Keratinocyte (primary cell): ENCODE measurements at places on chromosomes 11 and 22.

- DNase-seq = no peak
These were observed 1.5 kb downstream of the OAF start for GRCh38 chr11:120212259-120212878.

GRCh38 chr22:26713823-26714449 is 56.5 kb downstream of the MIAT start:
- DNase-seq = no peak

DNA sequence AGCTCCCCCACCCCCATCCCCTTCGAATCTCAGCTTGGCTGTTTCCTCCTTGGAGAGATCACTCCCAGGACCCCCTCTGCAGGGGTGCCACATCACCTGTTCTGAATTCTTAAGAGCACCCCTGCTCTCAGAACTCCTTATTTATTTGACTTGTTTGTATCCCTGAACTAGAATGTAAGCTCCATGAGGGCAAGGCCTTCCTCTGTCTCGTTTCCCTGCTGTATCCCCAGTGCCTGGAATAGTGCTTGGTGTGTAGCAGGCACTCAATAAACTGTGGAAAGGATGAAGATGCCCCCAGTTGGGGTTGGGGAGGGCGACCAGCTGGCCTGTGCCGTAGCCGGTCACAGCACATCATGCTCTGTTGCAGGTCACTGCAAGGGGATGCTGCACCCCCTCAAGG is 3.6 kb upstream of the MDK start:
- no peak for DNase-seq

- DNase-seq = no peak
These were observed 11.4 kb upstream of the TBX1 start for GRCh38 chr22:19748991-19749664.

DNA sequence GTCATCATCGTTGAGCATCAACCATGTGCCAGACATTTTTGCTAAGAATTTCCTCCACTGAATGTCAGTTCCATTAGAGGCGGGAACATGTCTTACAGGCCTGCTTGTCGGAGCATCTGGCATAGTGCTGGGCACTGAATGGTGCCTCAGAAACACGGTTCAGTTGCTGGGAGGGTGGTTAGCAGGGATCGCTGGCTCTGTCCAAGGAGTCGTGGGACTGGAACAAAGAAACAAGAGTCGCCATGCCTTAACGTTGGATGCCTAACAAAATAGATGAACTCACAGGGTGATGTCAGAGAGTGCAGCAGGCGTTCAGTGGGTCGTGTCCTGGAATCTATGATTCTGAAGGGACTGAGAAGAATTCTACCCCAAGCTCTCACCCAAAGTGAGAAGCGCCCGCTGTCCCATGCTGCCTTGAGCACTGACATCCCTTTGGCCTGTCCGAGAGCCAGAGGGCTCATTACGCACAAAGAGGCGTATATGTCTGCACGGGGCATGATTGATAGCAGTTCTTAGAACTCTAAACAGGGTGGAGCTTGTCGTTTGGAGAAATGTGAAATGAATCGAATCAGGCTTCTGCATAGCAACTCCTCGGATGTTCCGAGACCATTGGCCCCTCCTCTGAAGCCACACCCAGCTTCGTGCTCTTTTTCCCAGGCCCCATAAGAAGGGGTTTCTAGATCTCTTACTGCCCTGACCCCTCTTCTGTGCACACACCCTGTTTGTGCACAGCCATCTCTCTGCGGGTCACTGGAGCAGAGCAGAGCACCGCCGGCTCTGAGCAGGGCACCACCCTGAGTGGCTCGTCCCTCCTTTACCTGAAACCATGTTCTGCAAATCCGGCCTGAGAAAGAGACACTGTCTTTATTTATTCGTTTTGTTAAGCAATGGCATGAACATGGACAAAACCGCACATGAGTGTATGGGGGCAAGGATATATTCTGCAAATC is 113.1 kb upstream of the B3GAT1 start:
- DNase-seq = no peak

GRCh38 chr11:104823657-104824056 is 74.6 kb downstream of the CASP12 start:
- no peak for DNase-seq

DNA sequence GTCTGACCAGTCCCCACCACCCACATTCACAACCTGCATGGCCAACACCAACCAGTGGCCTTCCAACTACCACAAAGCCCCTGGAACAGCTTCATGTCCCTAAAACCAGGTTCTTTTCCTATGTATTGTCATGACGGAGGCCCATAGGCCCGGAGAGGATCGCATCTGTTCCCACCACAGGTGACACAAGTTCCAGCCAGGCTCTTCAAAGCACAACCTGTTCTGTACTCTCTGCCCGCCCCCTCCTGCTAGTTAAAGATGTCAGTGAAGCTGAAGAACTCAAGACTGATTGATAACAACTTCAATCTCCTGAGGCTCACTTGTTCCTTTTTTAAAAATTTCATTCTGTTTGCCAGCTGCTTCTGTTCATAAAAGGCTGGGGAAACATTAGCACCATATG is 121.1 kb upstream of the GUCY1A2 start:
- no peak for DNase-seq

GRCh38 chr11:113045146-113045545 is 83.9 kb downstream of the NCAM1 start:
- DNase-seq = no peak

DNA sequence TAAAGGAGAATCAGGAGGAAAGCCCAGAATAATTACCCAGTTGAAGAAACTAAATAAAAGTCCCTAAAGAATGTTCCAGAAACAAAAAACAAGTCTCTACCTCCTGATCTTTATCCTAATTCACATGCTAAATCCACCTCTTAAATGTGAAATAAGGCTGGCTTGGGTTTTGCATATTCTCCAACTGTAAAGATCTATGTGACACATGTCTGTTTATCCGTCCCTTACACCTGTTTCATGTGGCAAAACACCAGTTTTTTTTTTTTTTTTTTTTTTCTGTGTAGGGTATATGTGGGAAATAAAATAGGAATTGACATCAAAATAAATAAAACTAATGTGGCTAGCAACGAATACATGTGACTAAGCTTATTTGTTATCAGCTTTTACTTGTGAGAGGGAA is 70.5 kb downstream of the NARS2 start:
- no peak for DNase-seq

DNA sequence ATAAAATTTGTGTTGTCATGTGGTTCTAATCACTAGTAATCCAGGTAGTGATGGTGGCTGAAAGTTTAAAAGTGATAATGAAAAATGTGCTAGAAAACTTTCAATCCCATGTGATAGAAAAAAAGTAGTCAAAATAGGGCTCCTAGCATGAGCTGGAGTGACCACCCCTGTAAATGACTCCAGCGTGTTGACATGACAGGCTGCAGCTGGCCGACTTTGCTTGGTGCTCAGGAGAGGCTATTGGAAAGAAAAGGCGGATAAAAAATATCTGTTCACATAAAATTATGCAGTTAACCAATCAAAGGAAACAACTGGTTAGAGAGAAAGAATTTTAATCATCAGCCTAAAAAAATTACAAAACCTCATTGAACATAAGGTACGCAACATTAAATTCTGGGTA is 16.9 kb upstream of the MTCH2 start:
- DNase-seq = no peak

- no peak for DNase-seq
These were observed 1018.6 kb downstream of the TBC1D22A start for GRCh38 chr22:47781024-47781423.

DNA sequence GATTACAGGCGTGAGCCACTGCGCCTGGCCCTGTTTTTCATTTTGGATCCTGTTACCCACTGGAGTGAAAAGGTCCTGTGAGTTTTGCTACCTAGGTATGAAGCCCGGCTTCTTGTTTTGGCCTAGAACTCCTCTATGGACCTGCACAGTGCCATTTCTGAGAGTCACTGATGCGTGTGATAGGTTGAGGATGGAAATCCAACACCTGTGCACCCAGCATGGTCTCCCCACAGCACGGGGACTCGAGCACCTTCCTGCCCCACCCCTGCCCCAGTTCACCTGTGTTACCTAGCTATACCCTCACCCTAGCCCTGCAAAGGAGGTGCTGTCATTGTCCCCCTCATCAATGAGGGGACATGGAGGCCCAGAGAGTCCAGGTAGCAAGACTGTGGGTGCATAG is 5.1 kb downstream of the FBLN1 start:
- no peak for DNase-seq

DNA sequence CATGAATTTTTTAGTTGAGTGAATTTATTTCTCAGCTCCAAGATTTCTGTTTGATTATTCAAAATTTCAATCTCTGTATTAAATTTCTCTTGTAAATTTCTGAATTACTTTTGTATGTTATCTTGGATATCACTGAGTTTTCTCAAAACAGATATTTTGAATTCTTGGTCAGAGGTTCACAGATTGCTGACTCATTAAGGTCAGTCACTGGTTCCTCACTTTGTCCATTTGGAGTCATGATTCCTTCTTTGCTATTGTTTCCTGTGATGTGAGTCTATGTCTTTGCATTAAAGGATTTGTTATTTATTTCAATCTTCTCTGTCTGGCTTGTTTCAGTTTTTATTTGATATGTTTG is 10.2 kb upstream of the IL17RA start:
- no peak for DNase-seq

- DNase-seq = no peak
These were observed 64.2 kb downstream of the KREMEN1 start for GRCh38 chr22:29136782-29137700.

GRCh38 chr11:72828081-72828567 is 13.9 kb downstream of the ATG16L2 start:
- no peak for DNase-seq

DNA sequence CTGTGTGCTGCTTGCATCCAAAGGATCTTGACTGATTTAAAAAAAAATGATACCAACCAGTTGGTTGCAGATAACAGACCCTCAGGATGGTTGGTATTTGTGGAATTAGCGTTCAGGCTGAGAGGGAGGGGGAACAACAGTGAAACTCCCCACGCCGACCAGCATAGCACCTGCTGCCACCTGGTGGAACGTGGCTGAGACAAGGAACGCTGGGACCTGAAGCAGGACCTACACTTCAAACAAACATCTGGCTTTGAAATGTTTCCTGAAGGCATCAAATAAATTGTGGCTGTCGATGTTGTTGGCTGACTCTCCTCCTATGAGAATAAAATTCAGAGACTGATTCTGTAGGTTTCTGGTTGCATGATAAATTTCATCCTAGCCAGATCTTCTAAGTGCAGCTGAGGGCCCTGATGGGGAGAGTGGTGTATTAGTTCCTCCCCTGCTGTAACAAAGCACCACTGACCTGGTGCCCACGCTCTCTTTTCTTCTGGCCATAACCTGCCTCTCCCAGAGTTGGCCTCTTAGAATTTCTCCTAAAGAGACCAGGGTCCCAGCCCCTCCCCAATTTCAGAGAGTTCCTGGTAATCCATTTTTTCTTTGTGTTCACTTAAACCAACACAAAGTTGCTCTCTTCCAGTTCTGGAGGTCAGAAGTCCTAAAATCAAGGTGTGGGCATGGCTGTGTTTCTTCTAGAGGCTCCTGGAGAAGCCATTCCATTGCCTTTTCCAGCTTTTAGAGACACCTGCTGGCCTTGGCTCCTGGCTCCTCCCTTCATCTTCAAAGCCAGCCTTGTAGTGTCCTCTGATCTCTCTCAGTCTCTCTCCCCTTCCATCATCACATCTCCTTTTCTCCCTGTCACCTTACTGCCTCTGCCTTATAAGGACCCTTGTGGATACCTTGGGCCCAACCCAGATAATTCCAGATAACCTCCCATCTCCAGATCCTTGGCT is 17.3 kb downstream of the APOL2 start:
- DNase-seq = no peak

DNA sequence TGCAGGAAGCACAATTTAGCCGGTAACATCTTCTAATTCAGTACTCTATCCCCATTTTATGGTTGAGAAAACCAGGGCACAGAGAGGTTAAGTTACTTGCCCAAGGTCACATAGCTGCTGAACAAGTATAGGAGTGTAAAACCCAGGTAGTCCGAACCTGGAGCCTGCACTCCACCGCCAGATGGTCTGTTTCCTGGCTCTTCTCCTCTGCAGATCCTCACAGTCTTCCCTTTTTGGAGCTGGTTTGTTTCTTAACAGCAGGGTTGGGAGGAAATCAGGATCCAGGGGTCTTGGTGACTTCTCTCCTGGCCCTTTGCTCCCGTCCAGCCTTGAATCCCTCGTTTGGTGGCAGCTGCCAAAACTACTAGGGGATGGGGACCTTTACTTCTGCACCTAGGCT is 12.0 kb downstream of the TSPAN18 start:
- no peak for DNase-seq

DNA sequence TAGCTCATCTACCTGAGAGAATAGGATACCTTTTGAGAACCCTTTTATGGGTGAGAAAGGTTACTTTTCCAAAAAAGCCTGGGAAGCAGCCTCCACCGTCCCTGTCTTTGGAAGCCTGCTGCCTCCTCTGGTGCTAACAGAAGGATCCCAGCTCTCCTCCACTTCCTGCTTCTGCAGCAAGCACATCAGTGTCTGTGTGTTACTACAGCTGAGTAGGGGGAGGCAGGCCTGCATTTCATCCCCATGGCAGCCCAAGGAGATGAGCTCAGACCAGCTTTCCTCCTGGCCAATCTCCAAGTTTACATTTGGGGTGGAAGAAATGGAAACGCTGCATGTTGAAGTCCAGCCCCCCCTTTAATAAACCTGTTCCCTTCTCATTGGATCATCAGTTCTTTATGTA is 7.4 kb upstream of the CCDC34 start:
- DNase-seq = no peak

DNA sequence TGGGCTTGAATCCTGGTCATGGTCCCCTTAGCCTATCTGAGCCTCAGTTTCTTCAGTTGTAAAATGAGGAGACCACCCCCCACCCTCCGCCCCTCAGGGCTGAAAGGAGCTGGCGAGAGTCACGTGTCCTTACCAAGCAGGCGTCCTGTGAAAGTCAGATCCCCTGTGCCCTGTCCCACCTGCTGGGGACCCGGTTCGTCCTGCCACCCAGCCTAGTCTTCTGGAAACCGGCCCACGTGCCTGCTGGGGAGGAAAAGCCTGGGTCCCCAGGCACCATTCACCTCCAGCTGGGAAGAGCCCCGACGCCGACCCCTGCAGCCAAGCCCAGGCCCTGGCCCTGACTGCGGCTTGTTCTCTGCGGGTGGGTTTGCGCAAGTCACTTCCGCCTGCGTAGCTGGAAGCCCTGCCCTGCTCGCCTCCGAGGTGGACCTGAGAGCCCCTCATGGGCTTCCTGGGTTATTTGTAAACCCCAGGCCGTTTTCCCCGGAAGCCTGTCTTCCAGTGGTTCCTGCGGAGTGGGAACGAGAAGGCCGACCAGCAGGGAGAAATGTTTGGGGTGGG is 679 bp upstream of the SSH3 start:
- DNase-seq = no peak

DNA sequence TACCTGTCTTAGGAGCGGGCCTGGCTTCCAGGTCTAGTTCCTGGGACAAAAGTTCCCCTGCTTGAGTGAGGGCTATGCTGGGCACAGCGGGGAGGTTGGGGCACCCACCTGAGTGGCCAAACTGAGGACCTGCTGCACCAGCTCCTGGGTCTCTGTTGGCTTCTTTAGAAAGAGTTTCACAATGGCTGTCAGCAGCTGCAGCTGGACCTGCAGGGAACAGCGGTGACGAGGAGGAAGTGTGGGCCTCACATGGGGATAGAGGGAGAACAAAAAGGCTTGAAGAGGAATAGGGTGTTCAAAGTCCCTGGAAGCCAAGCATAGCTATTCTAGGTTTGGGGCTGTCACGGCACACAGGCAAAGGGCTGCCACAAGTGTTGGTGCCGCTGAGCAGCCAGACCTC is 26.7 kb upstream of the RASL10A start:
- DNase-seq = no peak
